Left kidney (tissue), 8 donors: ENCODE measurements at places on chromosomes 4 and X.

DNA sequence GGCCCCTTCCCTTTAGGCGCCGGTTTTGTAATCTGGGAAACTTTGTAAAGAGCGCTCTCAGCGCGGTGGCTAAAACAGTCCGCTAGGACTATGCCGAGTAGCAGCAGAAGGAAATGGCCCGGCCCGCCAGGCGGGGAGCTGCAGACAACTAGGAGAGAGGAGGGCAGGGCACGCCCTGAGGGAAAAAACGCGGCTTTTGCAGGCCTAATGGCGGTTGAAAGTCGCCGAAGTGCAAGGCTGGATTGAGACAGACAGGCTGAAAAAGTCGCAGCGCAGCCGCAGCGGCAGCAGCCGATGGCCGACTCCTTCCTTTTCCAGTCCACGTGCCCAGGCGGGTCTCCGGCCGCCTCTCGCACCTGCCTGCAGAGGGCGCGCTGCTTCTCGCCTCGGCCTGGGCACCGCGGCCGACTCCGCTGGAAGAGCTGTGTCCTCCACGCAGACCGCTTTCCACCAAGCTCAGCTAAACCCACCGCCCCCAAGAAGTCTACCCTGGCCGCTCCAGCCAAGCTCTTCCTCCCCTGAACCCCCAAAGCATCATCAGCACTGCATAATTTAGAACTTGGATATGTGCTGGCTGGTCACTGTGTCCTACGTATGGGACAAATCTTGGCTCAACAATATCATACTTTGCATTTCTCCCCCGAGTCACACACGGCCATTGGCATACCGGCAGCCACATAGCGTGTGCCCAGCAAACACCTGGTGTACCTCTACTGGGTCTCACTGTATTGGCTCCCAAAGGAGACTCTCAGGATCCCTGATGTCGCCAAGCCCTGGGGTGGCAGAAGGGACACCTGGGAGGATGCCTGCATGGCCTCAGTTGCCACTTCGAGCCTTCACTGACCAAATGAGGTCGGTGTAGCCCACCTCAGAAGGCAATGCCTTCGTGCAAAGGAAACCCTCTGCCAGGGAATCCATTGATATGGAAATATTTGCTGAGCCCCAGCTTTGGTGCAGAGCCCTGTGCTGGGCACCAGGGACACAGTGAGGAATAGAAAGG is 14.5 kb downstream of the SLC25A5 start:
- DNase-seq = no peak

GRCh38 chrX:118726396-118726795 is 1.0 kb upstream of the IL13RA1 start:
- no peak for DNase-seq

- DNase-seq = peak; percentile 74
These were observed 104.1 kb downstream of the PHOX2B start for GRCh38 chr4:41644288-41644914.

DNA sequence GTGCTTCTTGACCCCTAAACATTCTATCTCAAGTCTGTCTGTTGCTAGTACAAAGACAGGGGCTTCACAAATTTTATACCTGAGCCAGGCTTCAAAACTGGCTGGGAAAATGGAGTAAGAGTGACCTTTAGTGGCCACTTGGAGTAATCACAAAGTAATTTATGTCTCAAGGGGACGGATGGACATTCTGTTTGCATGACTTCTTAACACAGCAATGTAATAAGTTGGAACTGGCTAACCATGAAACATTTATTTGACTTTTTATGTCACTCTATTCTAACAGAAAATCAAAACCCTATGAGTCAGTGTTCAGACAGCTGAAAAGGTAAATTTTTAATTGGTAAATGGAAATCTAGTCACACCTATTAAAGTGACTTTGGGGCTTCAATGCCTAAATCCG is 600.6 kb downstream of the ANKRD50 start:
- peak; percentile 78 for DNase-seq

DNA sequence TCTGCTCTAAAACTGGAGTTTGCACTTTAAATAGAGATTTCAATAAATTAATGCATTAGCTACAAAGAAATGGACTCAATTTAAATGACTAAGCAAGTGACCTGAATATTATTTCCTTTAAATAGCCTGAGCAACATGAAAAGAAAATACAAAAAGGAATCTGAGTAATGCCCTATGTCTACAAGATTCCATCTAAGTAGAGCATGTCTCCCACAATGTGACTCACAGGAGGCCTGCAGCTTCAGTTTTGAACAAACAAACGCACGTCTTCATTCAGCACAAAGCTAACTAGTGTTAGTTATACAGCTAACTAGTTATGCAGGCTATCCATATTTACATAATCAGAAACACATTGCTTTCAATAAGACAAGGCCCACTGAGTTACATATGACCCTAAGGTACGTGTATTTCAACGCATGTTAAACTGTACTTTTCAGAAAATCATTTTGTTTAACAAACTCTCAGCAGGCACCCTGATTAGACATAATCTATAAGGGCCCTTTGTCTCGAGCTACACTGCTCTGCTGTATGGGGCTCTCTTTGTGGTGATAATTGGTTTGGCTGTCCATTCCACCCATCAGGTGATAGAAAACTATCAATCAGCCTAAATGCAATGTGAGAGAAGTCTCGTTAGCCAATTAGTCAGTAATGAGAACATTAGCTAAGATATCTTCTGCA is 116.5 kb downstream of the MAML3 start:
- DNase-seq = no peak

DNA sequence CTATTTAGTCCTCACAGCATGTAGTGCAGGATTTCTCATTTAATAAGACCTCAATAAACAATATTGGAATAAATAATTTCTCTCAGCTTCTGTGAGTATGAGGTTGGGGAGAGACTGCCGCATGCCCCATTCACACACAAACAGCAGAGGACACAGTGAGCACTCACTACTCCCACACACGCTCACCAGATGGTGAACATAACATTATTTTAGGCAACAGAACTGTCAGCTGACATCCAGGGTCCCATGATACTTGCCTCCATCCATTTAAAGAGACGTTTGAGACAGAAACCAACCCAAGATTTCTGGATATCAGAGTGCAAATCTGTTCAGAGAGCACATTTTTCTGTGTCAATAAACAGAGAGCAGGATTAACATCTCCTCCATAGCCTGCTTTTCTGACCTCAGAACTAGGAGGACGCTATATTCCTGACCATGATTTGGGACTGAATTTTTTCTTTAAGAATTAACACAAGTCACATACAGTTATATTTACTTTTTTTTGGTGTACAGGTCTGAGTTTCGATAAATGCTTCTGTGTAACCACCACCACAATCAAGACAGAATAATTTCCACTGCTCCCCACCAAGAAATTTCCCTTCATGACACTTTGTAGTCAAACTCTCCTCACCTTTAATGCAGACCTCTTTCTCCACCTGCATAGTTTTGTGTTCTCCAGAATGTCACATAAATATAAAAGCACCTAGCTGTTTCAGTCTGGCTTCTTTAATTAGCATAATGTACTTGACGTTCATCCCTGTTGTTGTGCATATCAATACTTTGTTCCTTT is 16.7 kb downstream of the GPRIN3 start:
- no peak for DNase-seq
